OCI-LY7 (cell line): ENCODE measurements at places on chromosomes 2 and 18. TPM values are rescaled to one million over a fixed set of nuclear protein-coding genes. Genes with fewer than 3 reads are reported as not detected.

DNA sequence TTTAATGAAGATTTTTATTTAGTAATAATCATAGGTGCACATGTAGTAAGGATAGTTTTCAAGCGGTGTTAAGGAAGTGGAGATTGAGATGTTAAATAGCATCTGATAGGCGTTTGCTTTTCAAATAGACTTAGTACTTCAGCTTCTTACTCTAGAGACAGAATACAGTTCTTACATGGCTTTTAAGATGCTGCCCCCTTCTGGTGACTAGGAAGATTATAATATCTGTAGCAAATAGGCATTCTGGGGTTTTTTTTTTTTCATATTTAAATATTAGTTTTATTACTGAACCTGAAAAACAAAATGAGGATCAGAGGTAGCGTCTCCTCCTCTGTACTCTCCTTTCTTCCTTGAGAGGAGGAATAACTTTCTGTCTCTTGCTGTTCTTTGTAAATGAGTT, 100.2 kb downstream of the AGAP1 start:
- peak; percentile 68 for DNase-seq

Gene LBX2
- not detected in 2 replicates for total RNA-seq

Gene ELAC1
- 4.2 and 5.2 TPM in 2 replicates for total RNA-seq

DNA sequence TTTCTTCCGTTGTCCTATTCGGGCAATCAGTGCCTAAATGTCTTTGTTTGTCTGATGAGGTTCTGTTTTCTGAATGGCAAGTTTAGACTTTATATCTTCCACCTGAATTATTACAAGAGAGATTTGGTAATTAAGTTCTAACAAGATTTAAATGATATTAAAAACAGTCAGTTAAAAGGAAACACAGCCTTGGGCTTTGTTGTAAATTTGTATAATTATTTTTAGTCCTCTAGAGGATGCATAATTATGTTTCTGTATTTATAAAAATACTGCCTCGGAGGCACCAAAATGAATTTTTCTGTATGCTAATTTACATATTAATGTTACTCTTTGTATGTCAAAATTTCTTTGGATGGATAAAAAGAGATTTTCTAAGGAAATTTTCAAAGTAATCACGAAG, 136.7 kb downstream of the CDCA7 start:
- DNase-seq = no peak

Gene MLPH
- total RNA-seq = not detected in 2 replicates

Gene UNC80
- total RNA-seq = not detected in 2 replicates

GRCh38 chr2:767440-767839, 90.2 kb upstream of the TMEM18 start:
- no peak for DNase-seq

DNA sequence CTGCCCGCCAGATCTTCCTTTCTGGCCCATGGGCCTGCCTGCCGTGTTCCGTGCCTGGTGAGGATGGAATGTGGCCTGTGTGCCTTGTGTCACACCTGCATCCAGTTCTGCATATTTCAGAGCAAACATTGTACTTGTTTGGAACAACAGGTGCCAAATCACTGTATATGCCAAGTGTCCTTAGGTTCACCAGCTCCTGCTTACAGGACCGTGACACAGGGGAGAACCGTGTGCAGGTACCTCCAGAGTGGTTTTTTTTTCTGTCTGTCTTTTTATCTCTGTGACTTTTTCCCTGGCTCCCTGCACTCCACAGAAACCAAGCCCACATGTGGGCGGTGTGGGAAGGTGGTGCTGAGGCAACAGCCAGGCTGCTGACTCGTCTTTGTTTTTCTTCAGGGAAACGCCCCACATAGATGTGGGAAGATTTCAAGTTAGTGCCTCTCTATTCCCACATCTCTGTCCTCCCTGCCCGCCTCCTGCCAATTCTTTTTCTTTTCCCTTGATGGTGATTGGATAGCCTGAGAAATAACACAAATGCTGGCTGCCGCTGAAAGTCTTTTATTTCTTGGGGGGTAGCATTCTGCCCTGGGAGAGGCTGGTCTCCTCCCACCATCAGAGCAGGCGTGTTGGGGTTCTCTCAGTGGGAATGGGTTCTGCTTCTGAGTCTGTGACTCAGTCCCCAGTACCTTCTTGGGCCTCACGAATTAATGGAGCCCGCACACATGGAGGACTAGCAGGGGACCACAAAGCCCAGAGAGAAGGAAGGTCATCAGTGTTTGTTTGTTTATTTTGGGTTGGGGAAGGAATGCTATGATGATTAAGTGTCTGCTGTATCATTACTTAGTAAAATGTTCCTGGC, 21.4 kb downstream of the GRHL1 start:
- DNase-seq = no peak
